ENCODE measurements at places on chromosomes 3 and 15.

GRCh38 chr3:67619991-67620390 lies 34.4 kb downstream of the SUCLG2 start:
- DNase-seq: no peak

- no peak for DNase-seq
These were observed 309.8 kb upstream of the CCDC54 start for GRCh38 chr3:107067421-107067820.

GRCh38 chr3:43773273-43774094 lies 82.7 kb downstream of the ABHD5 start:
- DNase-seq: no peak

DNA sequence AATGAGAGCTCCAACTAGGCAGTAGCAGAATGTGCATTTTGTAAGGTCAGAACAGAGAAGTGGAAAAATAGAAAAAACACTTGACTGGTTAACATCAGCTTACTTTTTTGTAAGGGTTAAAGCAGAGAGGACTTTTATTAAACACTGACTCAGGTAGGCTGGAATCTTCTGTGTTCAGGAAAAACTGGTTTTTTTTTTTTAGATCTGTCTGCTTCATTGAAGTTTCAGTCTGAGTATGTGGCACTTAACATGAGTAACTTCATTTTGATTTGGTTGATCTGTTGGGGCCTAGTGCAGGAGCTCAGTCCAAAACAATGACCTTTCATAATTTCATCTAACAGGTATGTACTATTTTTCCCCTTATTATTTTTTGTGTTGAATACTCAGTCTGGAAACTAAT lies 141.1 kb downstream of the DOCK3 start:
- no peak for DNase-seq

GRCh38 chr15:98609144-98609852 lies 39.0 kb upstream of the IGF1R start:
- DNase-seq: no peak

- no peak for DNase-seq
These were observed 21.1 kb downstream of the OXNAD1 start for GRCh38 chr3:16286161-16286560.

GRCh38 chr3:103515116-103515515 lies 1080.3 kb downstream of the ZPLD1 start:
- DNase-seq: no peak

DNA sequence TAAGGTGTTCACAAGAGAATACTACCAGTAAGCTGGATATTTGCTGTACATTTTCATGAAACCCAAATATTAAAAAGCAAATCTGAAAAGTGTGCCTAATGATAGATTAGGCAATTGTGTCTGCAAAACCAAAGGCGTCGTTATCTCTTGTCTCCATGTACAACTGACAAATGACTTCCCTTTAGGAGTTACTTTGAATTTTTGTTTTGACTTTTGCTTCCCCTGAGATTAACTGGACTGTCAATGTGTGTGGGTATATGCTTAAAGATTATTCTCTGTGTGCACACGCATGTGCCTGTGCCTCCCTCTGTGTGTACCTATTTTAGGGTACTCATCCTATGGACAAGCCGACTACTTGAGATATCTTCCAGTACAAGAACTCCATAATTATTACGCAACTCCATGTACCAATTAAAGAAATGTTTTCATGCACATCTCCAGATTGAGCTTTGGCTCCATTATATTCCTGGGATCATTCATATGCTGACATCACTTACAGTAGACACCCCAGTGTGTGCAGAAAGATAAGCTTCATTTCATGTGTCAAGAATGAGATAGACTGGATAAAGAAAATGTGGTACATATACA lies 431.2 kb upstream of the ADAMTS9 start:
- DNase-seq: no peak

DNA sequence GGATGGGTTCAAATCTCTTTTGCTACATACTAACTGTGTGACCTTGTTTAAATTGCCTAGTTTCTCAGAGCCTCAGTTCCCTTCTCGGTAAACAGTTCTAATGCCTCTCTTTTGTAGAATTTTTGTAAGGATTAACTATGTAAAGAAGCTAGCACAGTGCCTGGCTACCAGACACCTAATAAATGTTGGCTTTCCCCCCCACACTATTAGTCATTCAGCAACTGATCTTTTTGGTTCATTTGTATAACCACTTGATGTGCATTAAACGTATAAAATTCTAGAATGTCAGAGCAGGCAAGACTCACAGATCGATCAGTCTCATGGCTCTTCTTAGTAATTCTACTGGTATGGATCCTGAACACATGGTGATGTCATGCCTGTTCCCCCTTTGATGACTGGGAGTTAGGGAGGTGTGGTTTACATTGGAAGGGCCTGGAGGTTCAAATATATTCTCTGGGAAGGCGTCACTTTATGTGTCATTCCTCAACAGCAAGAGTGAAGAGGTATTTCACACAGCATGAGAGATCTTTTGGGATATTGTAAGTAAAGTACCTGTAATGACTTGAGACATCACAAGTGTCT lies 6.5 kb downstream of the TAGLN3 start:
- no peak for DNase-seq

- no peak for DNase-seq
These were observed 22.4 kb upstream of the RAB7A start for GRCh38 chr3:128703561-128703960.

DNA sequence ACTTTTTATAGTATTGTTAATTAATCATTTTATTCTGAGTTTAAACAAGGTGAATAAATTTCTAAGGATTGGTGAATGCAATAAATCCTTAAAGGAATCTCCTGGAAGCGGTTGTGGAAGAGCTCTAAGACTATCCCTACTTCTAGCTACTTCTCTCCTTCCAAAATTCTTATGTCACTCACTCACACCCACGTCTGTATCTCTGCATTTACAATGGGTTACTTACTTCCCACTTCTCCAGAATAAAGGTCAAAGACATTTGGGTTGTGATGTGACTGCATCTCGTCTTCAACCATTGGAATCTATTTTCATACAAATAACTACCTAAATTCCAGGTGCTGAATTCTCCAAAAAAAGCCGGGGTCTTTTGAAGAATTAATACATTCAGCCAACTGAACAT lies 234.2 kb upstream of the MDFIC2 start:
- no peak for DNase-seq
